ENCODE measurements at places on chromosomes 13 and 19. TPM values are rescaled to one million over a fixed set of nuclear protein-coding genes. Genes with fewer than 3 reads are reported as not detected.

- H3K4me1 ChIP-seq: peaks cover 7% of the 10 kb centered on the region
- H3K27ac ChIP-seq: no peak overlapping the region
- no peaks in the 10 kb centered on the region for H3K27me3 ChIP-seq
- DNase-seq: no peak
- H3K4me3 ChIP-seq: no peak overlapping the region
- H3K36me3 ChIP-seq: peaks cover 10% of the 10 kb centered on the region
Measured at GRCh38 chr19:9627856-9628255, 6.8 kb upstream of the ZNF561 start.

DNA sequence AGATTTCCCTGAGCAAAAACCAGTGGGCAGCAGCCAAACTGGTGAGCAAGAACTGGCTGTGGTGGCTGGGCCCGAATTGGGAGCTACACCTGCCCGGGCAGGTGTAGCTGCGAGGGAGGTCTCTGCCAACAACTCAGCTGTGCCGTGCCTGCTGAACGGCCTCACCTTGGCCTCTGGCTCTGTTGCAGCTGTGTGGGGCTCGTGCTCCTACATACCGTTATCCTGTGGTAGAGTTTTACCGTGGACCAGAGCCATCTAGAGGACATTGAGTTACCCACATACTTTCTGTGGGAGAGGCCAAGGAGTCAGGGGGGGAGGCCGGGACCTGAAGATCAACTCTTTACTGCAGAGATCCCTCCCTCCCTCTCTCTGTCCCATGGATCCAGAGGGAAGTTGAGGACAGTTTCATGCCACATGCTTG lies 113.2 kb downstream of the TM9SF2 start:
- H3K4me3 ChIP-seq: no peak overlapping the region

TJP3 gene
- 0.08 TPM for total RNA-seq

LILRB4 gene
- not detected for total RNA-seq

SLC8A2 gene
- total RNA-seq: not detected

DNA sequence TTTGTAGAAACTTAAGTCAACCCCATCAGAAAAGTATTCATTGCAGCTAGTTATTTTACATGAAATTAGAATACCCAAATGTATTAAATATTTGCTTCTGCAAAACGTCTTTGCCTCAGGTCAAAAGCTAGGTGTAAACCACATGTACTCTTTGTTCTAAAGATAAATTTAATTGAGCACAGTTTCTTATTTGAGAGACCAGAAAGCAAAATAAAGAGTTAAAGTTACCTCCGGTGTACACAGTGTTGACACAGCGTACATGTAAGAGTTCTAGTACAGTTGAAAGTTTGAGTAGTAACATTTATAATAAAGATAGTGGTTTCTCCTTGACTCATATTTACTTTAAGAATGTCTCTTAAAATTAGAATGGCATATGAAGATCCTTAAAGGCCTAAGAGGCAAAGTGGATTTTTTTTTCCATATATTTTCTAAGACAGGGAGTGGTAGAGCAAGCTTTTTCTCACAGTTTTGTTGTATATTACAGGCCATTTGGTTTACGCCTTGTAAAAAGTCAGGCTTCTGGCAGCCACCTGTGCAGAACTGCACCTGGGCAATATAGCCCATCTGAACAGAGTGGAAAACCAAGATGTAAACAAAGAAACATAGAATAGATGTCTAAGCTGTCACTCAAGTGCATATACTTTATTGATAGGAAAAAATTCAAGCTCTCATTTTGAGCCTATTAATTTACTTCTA lies 2.9 kb downstream of the LRCH1 start:
- peak overlapping the region; percentile 95 for H3K4me3 ChIP-seq
- peak overlapping the region; percentile 44 for H3K27ac ChIP-seq
- H3K4me1 ChIP-seq: peaks cover 53% of the 10 kb centered on the region

ZNF681 gene
- 3.0 TPM for total RNA-seq

DNA sequence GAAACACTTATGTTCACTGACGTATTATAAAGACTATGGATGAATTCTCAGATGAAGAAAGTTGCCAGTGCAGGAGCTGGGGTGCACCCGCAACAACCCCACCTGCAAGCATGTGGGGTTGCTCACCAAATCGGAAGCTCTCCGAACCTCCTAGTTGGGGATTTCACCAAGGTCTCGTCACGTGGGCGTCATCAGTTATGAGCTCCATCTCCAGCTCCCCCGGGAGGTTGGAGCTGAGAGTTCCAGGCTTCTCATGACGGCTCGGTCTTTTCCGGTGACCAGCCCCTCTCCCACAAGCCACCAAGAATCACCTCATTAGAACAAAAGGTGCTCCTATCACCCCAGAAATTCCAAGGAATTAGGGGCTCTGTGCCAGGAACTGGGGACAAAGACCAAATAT lies 46.1 kb upstream of the TUBGCP3 start:
- H3K27me3 ChIP-seq: peaks cover 9% of the 10 kb centered on the region
- no peaks in the 10 kb centered on the region for H3K4me1 ChIP-seq
- DNase-seq: no peak
- no peaks in the 10 kb centered on the region for H3K36me3 ChIP-seq
- no peak overlapping the region for H3K4me3 ChIP-seq

GRCh38 chr19:28170066-28170465 lies 1042.9 kb downstream of the UQCRFS1 start:
- no peak overlapping the region for H3K27ac ChIP-seq
- H3K36me3 ChIP-seq: no peaks in the 10 kb centered on the region
- no peak overlapping the region for H3K4me3 ChIP-seq
- H3K27me3 ChIP-seq: peaks cover 2% of the 10 kb centered on the region
- DNase-seq: no peak

- no peak overlapping the region for H3K27ac ChIP-seq
- H3K36me3 ChIP-seq: no peaks in the 10 kb centered on the region
Measured at GRCh38 chr13:49216334-49216733, 3.8 kb upstream of the MLNR start.

DNA sequence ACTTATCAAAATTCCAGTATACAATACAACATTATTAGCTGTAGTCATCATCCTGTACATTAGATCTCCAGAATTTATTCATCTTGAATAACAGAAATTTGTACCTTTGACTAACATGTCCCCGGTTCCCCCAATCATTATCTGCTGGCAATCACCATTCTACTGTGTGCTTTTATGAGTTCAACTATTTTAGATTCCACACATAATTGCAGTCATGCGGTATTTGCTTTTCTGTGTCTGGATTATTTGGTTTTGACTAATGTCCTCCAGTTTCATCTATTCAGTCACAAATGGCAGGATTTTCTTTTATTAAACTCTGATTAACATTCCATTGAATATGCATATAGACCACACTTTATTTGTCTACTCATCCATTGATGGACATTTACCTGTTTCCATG lies 530.7 kb upstream of the SLITRK1 start:
- no peaks in the 10 kb centered on the region for H3K27me3 ChIP-seq
- no peaks in the 10 kb centered on the region for H3K36me3 ChIP-seq
- DNase-seq: no peak
- H3K4me3 ChIP-seq: no peak overlapping the region
- H3K27ac ChIP-seq: no peak overlapping the region

- DNase-seq: peak; percentile 58
- no peak overlapping the region for H3K4me3 ChIP-seq
- no peak overlapping the region for H3K27ac ChIP-seq
Measured at GRCh38 chr19:33235269-33235995, 9.8 kb upstream of the SLC7A10 start.

- H3K36me3 ChIP-seq: peaks cover 7% of the 10 kb centered on the region
- no peak overlapping the region for H3K27ac ChIP-seq
- DNase-seq: no peak
Measured at GRCh38 chr13:49098198-49098597, 121.9 kb upstream of the MLNR start.

DNA sequence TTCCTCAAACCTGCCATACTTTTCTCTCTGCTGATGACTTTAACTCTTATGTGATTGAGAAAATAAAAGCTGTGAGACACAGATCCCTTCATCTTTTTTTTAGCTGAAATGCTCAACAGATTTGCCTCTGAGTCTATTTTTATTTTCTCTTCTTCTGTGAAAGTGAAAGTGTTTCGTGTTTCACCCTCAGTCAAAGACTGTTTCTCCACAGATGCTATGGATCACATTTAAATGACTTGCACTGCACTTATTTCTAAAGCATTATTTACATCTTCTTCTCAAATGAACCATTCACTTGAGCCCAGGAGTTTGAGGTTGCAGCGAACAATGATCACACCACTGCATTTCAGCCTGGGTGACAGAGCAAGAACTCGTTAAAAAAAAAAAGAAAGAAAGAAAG lies 890.1 kb upstream of the PCDH20 start:
- DNase-seq: no peak
- H3K27me3 ChIP-seq: no peaks in the 10 kb centered on the region
- no peaks in the 10 kb centered on the region for H3K4me1 ChIP-seq
- no peaks in the 10 kb centered on the region for H3K36me3 ChIP-seq

DNA sequence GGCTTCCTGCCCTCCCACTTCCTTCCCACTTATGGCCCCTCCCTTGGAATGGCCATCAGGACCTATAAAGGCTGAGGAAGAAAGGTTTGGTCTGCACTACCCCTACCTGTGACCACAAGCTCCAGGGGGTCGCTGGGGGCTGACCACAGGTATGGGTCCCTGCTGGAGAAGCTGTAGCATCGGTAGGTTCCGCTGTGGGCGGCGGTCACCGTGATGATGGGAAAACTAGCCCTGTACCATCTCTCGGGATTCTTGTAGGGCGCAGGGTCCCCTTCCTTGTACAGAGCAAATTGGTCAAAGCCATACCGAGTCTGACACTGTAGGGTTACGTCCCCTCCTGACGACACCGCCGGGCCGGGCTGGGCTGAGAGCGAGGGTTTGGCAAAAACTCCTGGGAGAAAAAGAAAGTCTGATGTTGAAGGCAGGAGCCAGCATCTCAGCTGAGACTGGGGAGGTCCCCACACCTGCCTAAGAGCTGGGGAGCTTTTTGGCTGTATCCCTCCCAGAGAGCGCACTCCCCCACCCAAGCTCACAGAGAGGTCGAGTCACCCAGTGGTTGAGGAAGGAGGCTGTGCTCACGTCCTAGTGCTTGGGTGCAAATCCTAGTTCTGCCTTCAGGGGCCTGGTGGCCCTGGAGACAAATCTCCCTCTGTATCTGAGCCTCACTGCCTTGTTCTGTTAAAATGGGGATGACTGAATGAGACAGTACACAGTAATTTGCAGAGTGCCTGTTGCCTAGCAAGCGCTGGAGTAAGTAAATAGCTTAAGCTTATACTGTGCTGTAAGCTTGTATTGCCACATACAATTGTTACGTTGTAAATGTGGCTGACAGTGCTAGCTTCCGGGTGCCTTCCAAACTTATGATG lies 10.4 kb downstream of the GP6 start:
- no peak for DNase-seq
- H3K4me3 ChIP-seq: no peak overlapping the region

DNA sequence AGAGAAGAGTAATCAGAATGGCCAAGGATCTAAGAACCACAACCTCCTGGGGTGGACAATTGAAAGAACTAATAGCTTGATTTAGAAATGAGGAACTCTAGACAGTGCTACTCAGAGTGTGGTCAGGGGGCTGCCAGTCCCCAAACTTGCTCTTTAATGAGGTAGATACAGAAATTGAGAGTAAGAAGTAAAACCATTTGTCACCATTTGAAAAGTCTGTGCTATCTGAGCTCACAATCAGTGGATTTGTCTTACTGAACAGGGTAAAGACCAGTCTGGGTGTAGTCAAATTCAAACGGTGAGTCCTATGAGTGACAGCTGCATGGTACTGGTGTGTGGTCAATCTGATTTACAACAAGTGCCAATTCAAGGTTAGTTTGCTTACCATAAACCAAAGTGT lies 118.9 kb downstream of the KL start:
- peaks cover 8% of the 10 kb centered on the region for H3K4me1 ChIP-seq
- DNase-seq: no peak
- H3K27ac ChIP-seq: no peak overlapping the region
- no peaks in the 10 kb centered on the region for H3K27me3 ChIP-seq
- no peak overlapping the region for H3K4me3 ChIP-seq
- peaks cover 3% of the 10 kb centered on the region for H3K36me3 ChIP-seq

DNA sequence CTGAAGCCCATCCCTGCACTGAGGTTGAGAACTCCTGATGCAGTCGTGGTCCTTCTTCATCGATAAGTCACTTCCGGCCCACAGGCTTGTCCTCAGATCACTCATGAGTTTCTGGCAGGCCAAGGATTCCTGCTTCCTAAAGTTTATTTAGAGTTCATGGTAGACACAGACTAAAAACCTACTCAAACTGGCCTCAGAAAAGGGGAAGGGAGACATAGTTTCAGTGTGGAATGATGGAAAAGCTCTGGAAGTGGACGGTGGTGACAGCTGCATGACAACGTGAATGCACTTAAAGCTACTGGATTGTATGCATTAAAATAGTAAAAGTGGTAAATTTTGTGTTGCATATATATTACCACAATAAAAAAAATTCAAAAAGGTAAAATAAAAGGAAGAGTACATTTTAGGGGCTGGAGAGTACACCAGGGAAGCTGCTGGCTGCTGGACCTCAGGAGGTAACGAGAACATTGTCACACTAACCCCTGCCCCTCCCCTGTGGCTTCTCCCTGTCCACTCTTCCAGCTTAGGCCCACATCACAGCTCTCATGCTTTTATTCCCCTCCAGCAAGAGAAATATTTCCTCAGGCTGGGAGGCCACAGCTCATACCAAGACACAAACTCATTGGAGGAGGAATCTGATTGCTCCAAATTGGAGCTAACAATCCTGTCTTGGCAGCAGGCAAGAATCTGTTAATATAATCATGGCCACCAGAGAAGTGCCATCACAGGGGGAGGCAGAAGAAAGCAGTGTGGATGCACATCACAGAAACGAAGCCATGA lies 741.0 kb downstream of the UQCRFS1 start:
- no peak overlapping the region for H3K4me3 ChIP-seq
- no peaks in the 10 kb centered on the region for H3K27me3 ChIP-seq

ATP4A gene
- not detected for total RNA-seq

DNA sequence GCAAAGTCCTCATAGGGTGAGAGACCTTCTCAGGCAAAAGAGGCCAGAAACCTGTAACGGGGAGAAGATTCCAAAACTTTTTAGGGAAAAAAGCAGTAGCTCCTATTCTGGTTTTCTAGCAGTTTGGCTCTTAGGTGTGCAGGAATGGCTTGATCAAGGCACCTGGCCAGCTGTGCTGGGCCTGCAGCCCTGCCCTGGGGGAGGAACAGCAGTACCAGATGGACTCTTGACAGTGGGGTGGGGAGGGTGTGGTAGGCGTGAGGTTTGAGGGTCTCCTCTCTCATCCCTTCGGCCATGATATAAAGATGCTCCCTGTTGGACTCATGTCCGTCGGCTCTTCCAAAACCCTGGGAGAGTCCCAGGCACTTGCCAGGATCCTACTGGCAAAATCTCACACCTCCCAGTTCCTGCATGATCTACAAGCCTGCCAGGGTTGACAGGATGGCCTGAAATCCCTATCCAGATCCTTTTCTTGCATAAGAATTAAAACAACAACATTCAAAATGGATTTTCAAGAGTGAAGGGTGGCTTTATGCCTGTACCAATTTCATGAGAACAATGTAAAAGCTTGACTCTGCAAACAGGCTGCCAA lies 120.4 kb downstream of the IER2 start:
- H3K27ac ChIP-seq: no peak overlapping the region
- H3K36me3 ChIP-seq: no peaks in the 10 kb centered on the region
- H3K4me3 ChIP-seq: no peak overlapping the region
- H3K27me3 ChIP-seq: peaks cover 2% of the 10 kb centered on the region
- no peaks in the 10 kb centered on the region for H3K4me1 ChIP-seq

- H3K27ac ChIP-seq: no peak overlapping the region
- no peak for DNase-seq
- H3K4me3 ChIP-seq: no peak overlapping the region
- H3K36me3 ChIP-seq: peaks cover 3% of the 10 kb centered on the region
- H3K4me1 ChIP-seq: peaks cover 10% of the 10 kb centered on the region
- H3K27me3 ChIP-seq: no peaks in the 10 kb centered on the region
Measured at GRCh38 chr13:33528896-33529295, 243.3 kb upstream of the STARD13 start.

- H3K36me3 ChIP-seq: peaks cover 57% of the 10 kb centered on the region
- H3K27ac ChIP-seq: no peak overlapping the region
- H3K4me3 ChIP-seq: no peak overlapping the region
- DNase-seq: no peak
- no peaks in the 10 kb centered on the region for H3K4me1 ChIP-seq
Measured at GRCh38 chr19:17202249-17202648, 12.9 kb upstream of the USE1 start.

CGB3 gene
- not detected for total RNA-seq
